A172 (cell line): ENCODE measurements at places on chromosomes 1 and 21. TPM values are rescaled to one million over a fixed set of nuclear protein-coding genes. Genes with fewer than 3 reads are reported as not detected.

DNA sequence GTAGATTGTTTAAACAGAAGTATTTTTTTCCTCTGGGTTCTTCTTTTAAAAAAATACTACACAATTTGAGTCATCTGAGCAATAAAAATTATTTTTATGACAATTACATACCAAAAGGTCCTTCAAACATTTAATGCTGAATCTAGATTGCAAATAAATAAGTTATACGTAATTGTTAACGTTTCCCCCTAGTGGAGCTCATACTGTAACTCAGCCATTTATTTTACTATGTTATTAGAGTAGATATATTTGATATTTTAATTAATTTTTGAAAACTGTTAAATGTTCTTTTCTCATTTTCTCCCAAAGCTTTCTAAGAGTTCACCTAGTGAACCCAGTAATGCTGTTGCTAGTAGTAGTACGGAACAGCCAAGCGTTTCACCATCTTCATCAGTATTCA, 33.5 kb downstream of the ZMYM1 start:
- DNase-seq: no peak

DNA sequence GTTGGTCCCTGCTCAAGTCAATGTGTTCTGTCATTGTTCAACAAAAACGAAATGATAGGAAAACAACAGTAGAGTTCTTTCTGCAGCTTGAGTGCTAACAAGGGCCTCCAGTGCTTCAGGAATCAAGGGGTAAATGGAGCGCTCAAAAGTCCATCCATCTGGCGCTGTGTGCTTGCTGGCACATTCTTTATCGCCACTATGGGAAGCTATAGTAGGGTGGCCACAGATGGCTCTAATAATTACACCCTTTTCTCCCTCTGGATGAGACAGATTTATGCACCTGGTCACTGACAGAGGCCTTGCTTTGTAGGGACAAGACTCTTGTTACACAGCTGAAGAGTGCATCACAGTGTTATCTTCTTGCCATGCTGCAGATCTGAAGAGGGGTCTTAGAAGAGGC, 136.0 kb downstream of the GDAP2 start:
- DNase-seq: no peak

- DNase-seq: no peak
Measured at GRCh38 chr1:27605796-27606707, 2.1 kb upstream of the AHDC1 start.

DNA sequence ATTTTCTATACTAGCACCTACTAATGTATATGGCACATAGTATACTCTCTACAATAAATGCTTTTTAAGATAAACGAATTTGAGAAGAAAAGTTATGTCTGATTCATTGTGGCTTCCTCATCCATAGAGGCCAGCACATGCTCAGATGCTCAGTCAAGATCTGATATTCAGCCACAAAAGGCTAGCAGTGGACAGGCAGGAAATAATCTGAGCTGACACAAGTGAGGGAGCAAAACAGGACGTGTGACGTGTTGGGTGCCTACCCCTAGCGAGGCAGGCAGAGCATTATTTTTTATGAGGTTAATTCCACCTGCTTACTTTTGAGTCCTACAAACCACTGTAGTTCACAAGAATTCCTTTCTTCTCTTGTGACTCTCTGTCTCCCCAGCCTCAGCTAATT, 550.9 kb downstream of the SMYD3 start:
- DNase-seq: no peak

GRCh38 chr21:45085700-45086099, 11.3 kb downstream of the ADARB1 start:
- DNase-seq: no peak

- DNase-seq: peak; percentile 67
Measured at GRCh38 chr21:43757601-43758000, 18.5 kb downstream of the CSTB start.

- no peak for DNase-seq
Measured at GRCh38 chr1:24526940-24527542, 24.4 kb downstream of the RCAN3 start.

Gene KRTAP19-3
- not detected in 2 replicates for total RNA-seq

Gene TMEM200B
- total RNA-seq: 0.03 and 0.43 TPM in 2 replicates
